ENCODE measurements at places on chromosomes 16 and 17.

DNA sequence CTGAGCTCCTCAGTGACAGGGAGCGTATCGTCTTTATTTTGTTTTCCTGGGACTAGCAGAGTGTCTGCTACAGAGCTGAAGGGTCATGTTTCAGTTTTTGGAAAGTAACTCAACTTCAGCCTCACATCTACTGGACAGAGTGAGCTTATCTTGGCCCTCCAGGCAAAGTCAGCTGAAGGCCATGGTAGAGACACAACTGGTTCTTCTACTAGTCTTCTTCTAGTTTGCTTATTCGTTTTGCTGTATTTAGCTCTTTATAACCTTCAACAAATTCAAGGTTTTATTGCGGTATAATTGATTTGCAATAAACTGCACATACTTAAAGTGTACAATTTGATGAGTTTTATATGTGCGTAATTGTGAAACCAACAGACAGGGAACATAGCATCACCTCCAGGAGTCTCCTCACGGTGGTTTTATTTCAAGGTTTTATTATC is 6.1 kb upstream of the PRKCA start:
- DNase-seq: no peak

GRCh38 chr16:20089246-20089965 is 15.7 kb upstream of the GPR139 start:
- DNase-seq: no peak

- DNase-seq: no peak
Measured at GRCh38 chr16:62067981-62068380, 31.7 kb upstream of the CDH8 start.

DNA sequence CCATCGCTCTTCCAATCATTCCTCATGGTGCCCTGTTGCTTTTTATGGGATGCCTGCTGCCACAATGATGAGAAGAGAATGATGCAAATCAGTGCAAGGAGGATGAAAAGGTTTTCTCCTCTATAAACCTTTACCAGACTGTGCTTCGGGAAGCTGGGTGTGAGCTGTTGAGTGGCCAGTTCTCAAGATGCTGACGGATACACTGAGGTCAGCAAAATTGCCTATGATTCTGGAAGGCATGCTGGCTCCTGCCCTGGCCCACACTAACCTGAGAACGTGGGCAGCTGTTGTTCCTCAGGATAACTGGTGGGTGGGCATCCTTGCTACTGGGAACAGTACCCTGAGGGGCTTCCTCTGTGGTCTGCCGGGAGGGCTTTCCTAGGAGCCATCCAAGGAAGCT is 795 bp upstream of the PIRT start:
- no peak for DNase-seq

DNA sequence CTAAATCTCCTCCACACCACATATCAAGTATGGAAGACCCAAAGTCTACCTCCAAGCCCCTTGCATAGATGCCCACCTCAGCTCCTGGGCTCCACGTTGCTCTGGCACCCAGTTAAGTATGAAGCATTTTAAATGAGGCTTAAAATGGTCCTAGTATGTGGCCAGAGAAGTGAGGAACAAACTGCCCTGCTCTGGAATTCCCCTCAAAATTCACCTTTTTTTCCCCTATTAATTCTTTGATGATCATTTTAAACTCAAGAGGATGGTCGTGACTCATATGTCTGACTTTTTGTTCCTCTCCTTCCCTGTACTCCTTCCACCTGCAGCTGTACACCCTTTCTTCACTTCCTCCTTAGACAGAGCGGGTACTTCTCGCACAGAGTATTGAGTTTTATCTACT is 234.5 kb upstream of the MYOCD start:
- no peak for DNase-seq
